ENCODE measurements at places on chromosomes 5 and 9.
A peak's percentile ranks its signal among the peaks of the same experiment; 100 is the strongest.

DNA sequence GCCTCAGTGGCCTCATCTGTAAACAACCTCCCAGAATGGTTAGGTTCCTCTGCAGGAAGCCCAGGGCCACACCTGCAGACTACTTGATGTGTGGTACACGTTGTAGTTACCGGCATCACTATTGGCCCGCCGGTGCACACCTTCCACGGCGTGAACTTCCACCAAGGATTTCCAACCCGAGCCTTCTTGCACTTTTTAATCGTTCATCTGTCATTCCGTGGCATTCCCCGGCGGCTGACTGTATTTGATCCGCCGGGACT, 5.3 kb upstream of the TRIM41 start:
- DNase-seq: no peak

- DNase-seq: no peak
These were observed 1.7 kb downstream of the FCN2 start for GRCh38 chr9:134882204-134882785.

DNA sequence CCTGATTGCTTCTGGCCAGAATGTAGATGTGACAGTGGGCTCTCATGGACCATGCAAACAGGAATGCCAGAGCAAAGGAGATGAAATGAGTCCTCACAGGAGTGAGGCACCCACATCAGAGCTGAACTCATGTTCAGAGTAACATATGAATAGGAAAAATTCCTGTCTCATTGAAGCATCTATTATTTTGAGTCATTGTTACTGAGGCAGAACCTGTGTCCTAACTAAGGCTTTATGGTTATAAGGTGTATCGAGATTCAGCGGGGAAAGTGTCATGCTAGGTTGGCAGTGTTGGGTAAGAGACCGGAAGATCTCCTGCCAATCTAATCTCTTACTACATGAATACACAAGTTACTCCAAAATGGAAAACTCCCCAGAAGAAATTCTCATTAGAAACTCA, 304.1 kb downstream of the TRPM3 start:
- no peak for DNase-seq

DNA sequence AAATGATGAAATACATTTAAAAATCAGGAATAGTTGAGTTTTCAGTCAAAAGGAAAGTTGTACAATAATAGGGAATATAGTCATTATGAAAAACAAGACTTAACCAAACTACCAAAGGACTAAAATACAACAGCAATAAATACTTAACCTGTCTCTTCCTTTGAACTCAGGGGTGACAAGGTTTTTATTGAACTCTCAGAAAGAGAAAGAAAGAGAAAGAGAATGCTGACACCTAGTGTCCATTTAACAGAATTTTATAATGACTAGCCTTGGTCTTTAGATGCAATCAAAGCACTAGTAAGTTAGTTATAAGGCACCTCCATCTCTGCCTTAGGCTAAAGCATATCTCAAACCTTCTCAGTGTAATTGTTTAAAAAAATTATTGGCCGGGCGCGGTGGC, 47.5 kb downstream of the UIMC1 start:
- peak; percentile 12 for DNase-seq
